B cell (primary cell): ENCODE measurements at places on chromosomes 7 and 10. TPM values are rescaled to one million over a fixed set of nuclear protein-coding genes. Genes with fewer than 3 reads are reported as not detected.
A peak's percentile ranks its signal among the peaks of the same experiment; 100 is the strongest.

The PDZD7 gene
- 0.69 and 0.85 TPM in 2 replicates for total RNA-seq

GRCh38 chr7:19982841-19983835, 209.7 kb upstream of the TMEM196 start:
- DNase-seq = peak; percentile 55

- DNase-seq = no peak
These were observed 499.1 kb upstream of the NRP1 start for GRCh38 chr10:33833566-33833965.

- no peak for DNase-seq
These were observed 103.4 kb downstream of the ATXN7L1 start for GRCh38 chr7:105773030-105773460.

DNA sequence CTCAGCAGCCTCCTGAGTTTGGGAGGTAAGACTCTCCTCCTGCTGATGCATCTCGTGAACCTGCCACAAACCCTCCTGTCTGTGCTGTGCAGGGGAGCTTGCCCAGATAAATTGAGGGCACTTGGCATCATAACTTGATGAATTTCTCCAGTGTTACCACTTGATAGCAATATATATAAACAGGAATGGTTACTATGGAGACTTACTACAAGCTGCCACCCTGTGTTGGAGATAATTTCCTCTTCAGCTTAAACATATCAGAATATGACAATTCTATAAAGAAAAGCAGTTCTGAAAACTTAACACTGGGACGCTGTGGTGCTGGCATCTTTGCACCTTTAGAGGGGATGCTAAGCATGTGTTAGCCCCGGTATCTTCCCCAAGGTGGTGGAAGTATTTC, 14.9 kb downstream of the PFKFB3 start:
- DNase-seq = no peak

The EPHA1 gene
- total RNA-seq = 0.12 and 0.49 TPM in 2 replicates

DNA sequence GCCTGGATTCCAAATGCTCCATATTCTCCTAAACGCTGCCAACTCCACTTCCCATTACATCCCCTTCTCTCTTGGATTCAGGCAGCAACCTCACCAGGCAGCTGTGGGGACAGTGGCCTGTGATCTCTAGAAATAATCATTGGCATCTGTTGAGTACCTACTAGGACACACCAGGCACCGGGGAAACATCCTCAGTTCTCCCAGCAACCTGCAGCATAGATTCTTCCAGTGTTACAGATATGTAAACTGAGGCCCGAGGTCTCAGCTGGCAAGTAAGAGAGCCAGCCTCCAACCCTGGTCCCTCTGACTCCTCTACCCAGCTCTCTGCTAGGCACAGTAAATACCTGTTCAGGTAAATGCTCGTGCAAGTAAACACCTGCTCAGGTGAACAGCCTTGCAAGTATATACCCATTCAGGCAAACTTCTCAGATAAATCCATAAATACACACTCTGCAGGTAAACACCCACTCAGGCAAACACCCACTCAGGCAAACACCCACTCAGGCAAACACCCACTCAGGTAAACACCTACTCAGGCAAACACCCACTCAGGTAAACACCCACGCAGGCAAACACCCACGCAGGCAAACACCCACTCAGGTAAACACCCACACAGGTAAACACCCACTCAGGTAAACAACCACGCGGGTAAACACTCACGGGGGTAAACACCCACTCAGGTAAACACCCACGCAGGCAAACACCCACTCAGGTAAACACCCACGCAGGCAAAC, 18.7 kb downstream of the ASB13 start:
- DNase-seq = no peak

GRCh38 chr7:128812514-128813168, 17.6 kb upstream of the FLNC start:
- no peak for DNase-seq

DNA sequence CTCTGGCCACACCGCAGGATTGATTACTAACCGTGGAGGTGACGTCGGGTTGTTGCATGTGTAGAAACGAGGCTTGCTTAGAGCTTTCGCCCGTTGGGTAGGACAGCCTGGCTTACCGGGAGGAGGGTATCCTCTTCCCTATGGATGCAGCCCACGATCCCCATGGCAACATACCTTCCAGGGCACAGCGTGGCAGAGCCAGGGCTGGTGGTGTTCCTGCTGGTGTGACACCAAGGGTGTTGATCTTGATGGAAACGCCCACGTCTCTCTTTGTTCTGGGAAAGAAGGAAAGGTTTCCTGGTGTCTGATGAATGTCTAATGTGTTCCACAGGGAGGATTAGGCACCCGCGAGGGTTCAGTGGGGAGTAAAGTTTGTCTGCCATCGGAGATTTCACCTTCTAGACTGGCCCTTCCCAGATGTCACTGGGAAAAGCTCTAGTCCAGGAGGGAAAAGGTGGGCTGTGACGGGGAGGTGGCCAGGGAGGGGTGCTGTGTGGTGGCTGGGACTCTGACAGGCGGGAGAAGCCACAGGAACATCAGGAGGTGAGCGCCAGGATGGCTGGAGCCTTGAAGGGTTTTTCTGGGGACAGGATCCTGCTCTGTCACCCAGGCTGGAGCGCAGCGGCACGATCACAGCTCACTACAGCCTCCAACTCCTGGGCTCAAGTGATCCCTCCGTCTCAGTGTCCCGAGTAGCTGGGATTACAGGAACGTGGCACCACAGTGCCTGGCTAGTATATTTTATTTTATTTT, 102.1 kb downstream of the CUX1 start:
- DNase-seq = no peak
